ENCODE measurements at places on chromosomes 7 and 10.

DNA sequence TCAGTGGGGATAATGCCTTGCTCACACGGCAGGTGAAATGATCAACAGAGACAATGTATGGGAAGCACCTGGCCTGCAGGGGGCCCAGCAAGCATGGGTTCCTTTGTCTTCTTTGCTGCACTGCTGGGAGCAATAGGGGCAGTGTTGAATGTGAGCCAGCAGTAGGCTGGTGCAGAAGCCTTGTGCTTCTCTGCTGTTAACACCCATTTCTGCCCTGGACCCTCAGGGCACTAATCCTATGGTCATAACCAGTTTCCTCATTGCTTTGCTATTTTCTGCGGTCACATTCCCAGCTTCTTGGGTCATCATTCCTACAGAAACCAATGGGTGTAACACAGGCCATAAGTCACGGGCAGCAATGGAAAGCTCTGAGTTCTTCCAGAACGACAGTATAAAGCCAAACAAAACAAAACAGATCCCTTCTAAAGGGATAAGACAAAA lies 10.9 kb upstream of the LGI1 start:
- no peak for DNase-seq

DNA sequence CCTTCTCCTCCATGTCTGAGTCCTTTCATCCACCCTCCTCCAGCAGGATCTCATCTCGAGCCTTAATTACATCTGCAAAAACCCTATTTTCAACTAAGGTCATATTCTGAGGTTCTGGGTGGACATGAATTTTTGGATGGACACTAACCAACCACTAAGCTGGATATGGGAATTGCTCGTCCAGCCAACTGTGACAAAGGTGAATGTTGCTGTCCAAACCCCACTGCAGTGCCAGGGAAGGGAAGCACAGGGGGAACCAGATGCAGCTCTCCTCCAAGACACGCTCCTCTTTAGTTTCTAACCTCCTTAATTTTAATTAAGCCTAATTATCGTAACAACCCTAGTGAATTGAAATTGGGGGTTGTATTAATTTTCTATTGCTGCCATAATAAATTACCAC lies 65.1 kb upstream of the EBF3 start:
- no peak for DNase-seq

GRCh38 chr7:70098133-70098561 lies 499.9 kb downstream of the AUTS2 start:
- DNase-seq = no peak

DNA sequence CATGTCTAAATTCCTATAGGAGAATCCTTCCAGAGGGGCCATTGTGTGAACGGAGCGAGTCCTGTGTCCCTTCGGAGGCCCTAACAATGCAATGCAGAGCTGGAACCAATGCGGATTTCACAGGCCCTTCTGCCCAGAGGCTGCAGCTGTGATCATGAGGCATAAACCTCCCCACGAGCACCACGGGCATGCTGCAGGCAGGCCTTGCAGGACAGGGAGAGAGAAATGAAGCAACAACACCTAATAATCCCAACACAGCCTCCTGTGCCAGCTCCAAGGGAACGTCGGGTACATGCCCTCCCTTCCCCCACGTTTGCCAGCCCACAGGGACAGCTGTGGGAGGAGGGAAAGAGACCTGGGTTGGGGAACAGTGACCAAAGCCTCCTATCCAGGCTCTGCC lies 74.4 kb downstream of the TNS3 start:
- DNase-seq = no peak

DNA sequence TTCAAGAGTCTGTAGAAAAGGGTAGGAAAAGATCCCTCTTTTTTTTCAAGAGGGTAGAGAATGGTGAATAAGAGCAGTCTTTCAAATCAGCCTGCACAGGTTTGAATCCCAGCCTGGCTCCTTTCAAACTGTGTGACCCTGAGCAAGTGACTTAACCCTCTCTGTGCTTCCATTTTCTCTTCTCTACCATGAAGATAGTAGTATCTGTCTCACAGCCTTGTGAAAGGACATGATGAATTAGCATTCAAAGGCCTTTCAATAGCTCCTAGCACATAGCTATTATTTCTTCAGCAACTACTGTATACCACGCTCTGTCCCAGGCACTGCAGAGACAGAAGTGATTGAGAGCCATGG lies 25.4 kb downstream of the LEP start:
- DNase-seq = no peak
